ENCODE measurements at places on chromosomes 16 and 17.

- H3K27ac ChIP-seq = no peak overlapping the region
- H3K36me3 ChIP-seq = no peaks in the 10 kb centered on the region
- no peak for DNase-seq
- H3K4me1 ChIP-seq = no peaks in the 10 kb centered on the region
These were observed 235.5 kb downstream of the SNX29 start for GRCh38 chr16:12211870-12212690.

DNA sequence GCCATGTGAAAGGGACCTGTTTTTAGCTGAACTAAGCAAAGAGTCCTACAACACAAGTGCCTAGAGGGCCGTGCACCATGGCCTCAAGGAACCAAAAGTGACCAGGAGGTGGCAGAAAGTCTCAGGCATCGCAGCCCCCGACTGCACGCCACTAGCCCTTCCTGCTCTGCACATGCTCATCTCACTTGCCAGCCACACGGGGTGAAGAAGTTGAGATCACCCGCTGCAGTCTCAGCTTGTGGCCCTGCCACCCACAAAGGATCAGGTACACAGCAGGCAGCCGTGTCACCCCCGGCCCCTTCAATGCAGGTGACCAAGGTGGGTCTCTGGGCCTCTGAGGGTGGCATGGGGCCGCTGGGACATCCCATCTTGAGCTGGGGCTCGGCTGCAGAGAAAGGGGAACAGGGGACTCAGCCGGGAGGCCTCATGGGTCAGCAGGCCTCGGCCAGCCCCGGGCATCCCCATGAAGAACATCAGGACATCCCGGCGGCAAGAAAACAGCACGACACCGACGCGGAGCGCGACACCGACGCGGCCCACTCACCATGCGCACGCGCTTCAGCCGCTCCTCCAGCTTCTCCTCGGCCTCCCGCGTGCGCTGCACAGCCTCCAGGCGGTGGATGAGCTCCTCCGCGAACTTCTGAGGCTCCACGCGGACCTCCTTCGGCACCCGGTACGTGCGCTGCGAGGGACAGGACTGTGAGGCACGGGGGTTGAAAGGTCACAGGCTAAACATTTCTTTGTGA, 21.0 kb downstream of the PDIA2 start:
- no peak for DNase-seq
- no peak overlapping the region for H3K4me3 ChIP-seq
- H3K4me1 ChIP-seq = peaks cover 3% of the 10 kb centered on the region
- no peaks in the 10 kb centered on the region for H3K36me3 ChIP-seq
- H3K27ac ChIP-seq = no peak overlapping the region
- no peaks in the 10 kb centered on the region for H3K27me3 ChIP-seq

DNA sequence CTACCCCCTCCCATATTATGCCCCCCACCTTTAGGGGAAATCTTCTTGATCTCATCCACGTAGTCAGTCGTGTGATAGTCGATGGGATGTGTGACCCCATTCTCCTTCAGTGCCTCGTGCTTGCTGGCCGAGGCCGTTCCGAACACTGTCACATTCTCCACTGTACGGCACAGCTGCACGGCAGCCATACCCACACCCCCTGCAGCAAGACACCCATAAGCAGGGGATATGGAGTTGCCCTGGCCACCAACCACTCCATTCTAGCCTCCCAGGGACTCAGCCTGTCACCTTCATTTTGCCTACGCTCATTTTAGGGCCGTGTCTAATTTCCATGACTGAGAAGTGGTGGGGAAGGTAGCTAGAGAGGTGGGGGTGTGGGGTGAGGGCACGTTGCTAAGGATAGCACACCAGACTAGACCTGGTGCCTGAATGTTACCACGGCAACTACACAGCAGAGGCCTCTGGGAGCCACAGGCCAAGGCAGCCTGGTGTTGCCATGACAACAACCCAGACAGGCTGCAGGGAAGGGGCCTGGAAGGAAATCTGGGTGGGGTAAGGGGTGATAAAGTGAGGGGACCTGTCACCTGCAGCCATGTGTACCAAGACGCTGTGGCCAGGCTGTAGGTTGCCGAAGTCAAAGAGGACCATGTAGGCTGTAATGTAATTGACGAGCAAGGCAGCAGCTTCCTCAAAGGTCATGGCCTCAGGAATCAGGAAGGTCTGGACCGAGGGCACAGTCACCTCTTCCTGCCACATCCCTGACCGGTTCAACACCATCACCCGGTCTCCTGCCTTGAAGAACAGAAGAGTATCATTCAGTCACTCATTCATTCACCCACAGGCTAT, 4.0 kb downstream of the VAT1 start:
- H3K36me3 ChIP-seq = no peaks in the 10 kb centered on the region
- no peaks in the 10 kb centered on the region for H3K27me3 ChIP-seq
- H3K27ac ChIP-seq = peak overlapping the region; percentile 84
- DNase-seq = peak; percentile 86
- peaks cover 48% of the 10 kb centered on the region for H3K4me1 ChIP-seq

GRCh38 chr17:40023590-40024292, 8.5 kb downstream of the CSF3 start:
- H3K27ac ChIP-seq = no peak overlapping the region
- peaks cover 34% of the 10 kb centered on the region for H3K36me3 ChIP-seq
- no peaks in the 10 kb centered on the region for H3K27me3 ChIP-seq
- peak; percentile 20 for DNase-seq

GRCh38 chr17:10724546-10725195, 5.2 kb downstream of the TMEM220 start:
- H3K4me1 ChIP-seq = no peaks in the 10 kb centered on the region
- no peaks in the 10 kb centered on the region for H3K27me3 ChIP-seq
- no peak overlapping the region for H3K27ac ChIP-seq
- H3K36me3 ChIP-seq = no peaks in the 10 kb centered on the region

DNA sequence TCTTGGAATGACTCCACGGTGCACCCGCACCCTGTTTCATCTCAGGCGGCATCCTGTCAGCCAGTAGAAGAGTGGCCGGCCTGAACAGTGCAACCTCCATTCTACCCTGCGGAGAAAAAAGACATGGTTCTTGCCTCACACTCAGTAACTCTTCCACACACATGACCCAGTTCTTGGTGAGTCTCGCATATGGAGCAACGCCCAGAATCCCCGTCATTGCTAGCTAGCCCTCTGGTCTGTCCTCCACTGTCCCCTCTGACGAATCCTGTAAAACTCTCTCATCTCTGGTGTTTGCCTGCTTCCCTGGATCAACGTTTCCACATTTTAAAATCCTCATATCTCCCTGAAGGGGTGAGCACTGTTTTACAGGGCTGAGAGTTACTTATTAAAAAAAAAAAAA, 4.2 kb upstream of the RDM1 start:
- no peaks in the 10 kb centered on the region for H3K27me3 ChIP-seq
- no peak overlapping the region for H3K4me3 ChIP-seq
- H3K27ac ChIP-seq = no peak overlapping the region
- H3K4me1 ChIP-seq = peaks cover 3% of the 10 kb centered on the region
- no peak for DNase-seq

DNA sequence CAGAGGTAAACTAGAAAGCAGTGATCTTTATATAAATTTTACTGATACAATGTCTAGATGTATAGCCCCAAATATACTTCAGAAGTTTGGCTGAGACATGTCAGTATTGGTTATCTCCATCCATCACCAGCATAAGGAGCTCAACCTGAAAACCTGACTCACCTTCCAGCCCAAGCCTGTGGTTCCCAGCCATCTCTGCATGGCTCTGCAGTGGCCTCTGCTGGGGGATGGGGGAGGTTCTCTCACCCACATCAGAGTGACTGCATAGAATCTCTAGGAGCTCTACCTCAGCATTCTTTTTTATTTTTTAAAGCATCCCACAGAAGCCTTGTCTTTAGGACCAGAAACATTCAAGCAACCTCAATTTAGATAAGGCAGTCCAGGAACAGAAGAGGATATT, 27.3 kb downstream of the USP7 start:
- no peak for DNase-seq
- H3K4me1 ChIP-seq = no peaks in the 10 kb centered on the region
- no peak overlapping the region for H3K4me3 ChIP-seq
- no peaks in the 10 kb centered on the region for H3K36me3 ChIP-seq
- no peak overlapping the region for H3K27ac ChIP-seq
- H3K27me3 ChIP-seq = no peaks in the 10 kb centered on the region

GRCh38 chr16:57500578-57501111, 14.4 kb upstream of the DOK4 start:
- peaks cover 55% of the 10 kb centered on the region for H3K4me1 ChIP-seq
- H3K36me3 ChIP-seq = no peaks in the 10 kb centered on the region
- DNase-seq = no peak
- H3K27me3 ChIP-seq = no peaks in the 10 kb centered on the region

DNA sequence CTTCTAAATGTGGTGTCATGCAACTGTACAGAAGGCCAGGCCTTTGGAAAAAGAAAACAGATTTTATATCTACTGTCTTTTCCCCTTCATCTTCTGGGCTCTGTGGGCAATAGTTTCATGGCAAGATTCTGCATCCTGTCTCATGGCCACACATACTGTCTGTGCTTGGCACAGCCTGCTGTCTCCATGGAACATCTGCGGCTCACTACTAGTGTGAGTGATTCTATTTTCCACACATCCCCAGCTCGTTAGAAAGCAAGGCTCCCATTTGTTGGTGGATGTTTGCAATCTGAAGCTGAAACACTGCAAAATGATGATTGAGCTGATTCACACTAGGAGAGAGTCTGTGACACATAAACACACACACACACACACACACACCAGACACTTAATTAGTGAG, 32.4 kb downstream of the CACNG3 start:
- peaks cover 8% of the 10 kb centered on the region for H3K27me3 ChIP-seq
- H3K36me3 ChIP-seq = no peaks in the 10 kb centered on the region
- no peaks in the 10 kb centered on the region for H3K4me1 ChIP-seq

DNA sequence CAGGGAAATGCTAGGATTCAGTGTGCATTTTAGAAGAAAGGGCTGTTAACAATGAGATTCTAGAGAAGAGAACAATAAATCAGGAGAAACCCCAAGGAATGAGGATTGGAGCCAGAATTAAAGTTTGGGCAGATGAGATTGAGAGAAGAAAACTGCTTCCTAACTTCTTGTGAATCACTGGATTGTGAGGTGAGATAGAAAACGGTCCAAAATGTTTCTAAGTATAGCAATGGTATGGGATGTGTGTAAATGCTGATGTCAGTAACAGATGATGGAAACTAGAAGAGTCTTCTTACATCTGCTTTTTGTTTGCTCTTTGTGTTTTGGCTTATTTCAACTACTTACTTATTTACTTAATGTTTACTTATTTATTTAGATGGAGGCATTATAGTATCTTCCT, 123.0 kb downstream of the KCNJ2 start:
- no peaks in the 10 kb centered on the region for H3K36me3 ChIP-seq
- no peaks in the 10 kb centered on the region for H3K27me3 ChIP-seq
- H3K4me1 ChIP-seq = no peaks in the 10 kb centered on the region
- H3K27ac ChIP-seq = no peak overlapping the region
